Heart left ventricle (tissue), 16 donors: ENCODE measurements at places on chromosomes 13 and 19. TPM values are rescaled to one million over a fixed set of nuclear protein-coding genes. Genes with fewer than 3 reads are reported as not detected.
A peak's percentile ranks its signal among the peaks of the same experiment; 100 is the strongest.

The SIGLEC9 gene
- 1.2 TPM for total RNA-seq

- no peaks in the 10 kb centered on the region for H3K27me3 ChIP-seq
- H3K27ac ChIP-seq: no peak overlapping the region
- peaks cover 13% of the 10 kb centered on the region for H3K4me1 ChIP-seq
Observed at GRCh38 chr13:113649212-113649611, 8.8 kb downstream of the ATP4B start.

GRCh38 chr13:26225896-26226617 lies 3.9 kb upstream of the RNF6 start:
- H3K36me3 ChIP-seq: no peaks in the 10 kb centered on the region
- H3K4me3 ChIP-seq: no peak overlapping the region
- H3K4me1 ChIP-seq: no peaks in the 10 kb centered on the region
- no peak for DNase-seq
- no peaks in the 10 kb centered on the region for H3K27me3 ChIP-seq
- H3K27ac ChIP-seq: no peak overlapping the region

- no peaks in the 10 kb centered on the region for H3K27me3 ChIP-seq
- no peak for DNase-seq
- no peak overlapping the region for H3K27ac ChIP-seq
- H3K36me3 ChIP-seq: no peaks in the 10 kb centered on the region
- no peak overlapping the region for H3K4me3 ChIP-seq
- no peaks in the 10 kb centered on the region for H3K4me1 ChIP-seq
Observed at GRCh38 chr13:51479199-51479523, 26.3 kb upstream of the INTS6 start.

- DNase-seq: no peak
- H3K4me3 ChIP-seq: peak overlapping the region; percentile 48
- no peaks in the 10 kb centered on the region for H3K27me3 ChIP-seq
- H3K27ac ChIP-seq: no peak overlapping the region
- no peaks in the 10 kb centered on the region for H3K4me1 ChIP-seq
- H3K36me3 ChIP-seq: no peaks in the 10 kb centered on the region
Observed at GRCh38 chr13:75870397-75870903, 234.3 kb downstream of the LMO7 start.

GRCh38 chr19:41096353-41096752 lies 8.1 kb downstream of the CYP2A13 start:
- DNase-seq: no peak
- no peak overlapping the region for H3K4me3 ChIP-seq
- no peaks in the 10 kb centered on the region for H3K36me3 ChIP-seq
- no peaks in the 10 kb centered on the region for H3K27me3 ChIP-seq
- H3K4me1 ChIP-seq: no peaks in the 10 kb centered on the region
